ENCODE measurements at places on chromosomes 16 and 17. TPM values are rescaled to one million over a fixed set of nuclear protein-coding genes. Genes with fewer than 3 reads are reported as not detected.

RUNDC3A gene
- 1.0 TPM for total RNA-seq

NEURL4 gene
- total RNA-seq: 21.0 TPM

TBC1D3C gene
- not detected for total RNA-seq

CHD9 gene
- 58.7 TPM for total RNA-seq

CBX2 gene
- total RNA-seq: 1.9 TPM

CEP112 gene
- total RNA-seq: 36.6 TPM

RDM1 gene
- not detected for total RNA-seq

ARMC5 gene
- total RNA-seq: 6.6 TPM

CCL15 gene
- 2.0 TPM for total RNA-seq

CCL22 gene
- total RNA-seq: not detected

CHD9NB gene
- total RNA-seq: 17.8 TPM

CCNF gene
- total RNA-seq: 5.2 TPM

PRDM7 gene
- not detected for total RNA-seq

SCIMP gene
- 8.4 TPM for total RNA-seq

C17orf100 gene
- total RNA-seq: 1.6 TPM

CD19 gene
- 0.49 TPM for total RNA-seq

GPR139 gene
- not detected for total RNA-seq

LRRC36 gene
- total RNA-seq: 15.8 TPM

ELMO3 gene
- total RNA-seq: 23.7 TPM

NFATC2IP gene
- 24.6 TPM for total RNA-seq

PAQR4 gene
- 13.5 TPM for total RNA-seq

KCNJ2 gene
- total RNA-seq: 6.8 TPM

CES5A gene
- not detected for total RNA-seq

PRAC2 gene
- total RNA-seq: not detected

CCL3 gene
- total RNA-seq: 2.2 TPM

KRTAP9-2 gene
- not detected for total RNA-seq

DRC7 gene
- total RNA-seq: 4.2 TPM

TMC8 gene
- 38.5 TPM for total RNA-seq

SMTNL2 gene
- 4.1 TPM for total RNA-seq

RBFOX1 gene
- total RNA-seq: not detected

HS3ST3A1 gene
- 1.4 TPM for total RNA-seq

CLEC18C gene
- not detected for total RNA-seq

SPN gene
- 112 TPM for total RNA-seq

Data from upper lobe of left lung (tissue), 6 donors.